ENCODE measurements at places on chromosomes 12 and 14.

DNA sequence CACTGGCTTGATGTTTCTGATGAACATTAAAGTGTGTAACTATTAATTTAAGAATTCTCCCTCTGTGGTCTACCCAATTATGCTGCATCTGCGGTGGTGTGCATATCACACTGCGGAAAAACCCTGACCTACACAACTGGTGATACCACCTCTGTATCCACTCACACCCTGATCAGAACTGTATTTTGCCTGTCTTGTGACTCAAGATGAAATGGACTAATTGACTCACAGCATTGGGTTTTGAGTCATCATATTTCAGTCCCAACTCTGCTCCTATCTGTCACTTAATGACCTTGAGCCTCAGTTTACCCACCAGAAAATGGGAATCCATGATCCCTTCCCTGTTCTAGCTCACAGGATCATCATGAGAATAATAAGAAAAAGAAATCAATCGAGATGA, 65.6 kb downstream of the NUAK1 start:
- DNase-seq: no peak

GRCh38 chr14:50237427-50237826, 6.0 kb upstream of the SOS2 start:
- DNase-seq: no peak

DNA sequence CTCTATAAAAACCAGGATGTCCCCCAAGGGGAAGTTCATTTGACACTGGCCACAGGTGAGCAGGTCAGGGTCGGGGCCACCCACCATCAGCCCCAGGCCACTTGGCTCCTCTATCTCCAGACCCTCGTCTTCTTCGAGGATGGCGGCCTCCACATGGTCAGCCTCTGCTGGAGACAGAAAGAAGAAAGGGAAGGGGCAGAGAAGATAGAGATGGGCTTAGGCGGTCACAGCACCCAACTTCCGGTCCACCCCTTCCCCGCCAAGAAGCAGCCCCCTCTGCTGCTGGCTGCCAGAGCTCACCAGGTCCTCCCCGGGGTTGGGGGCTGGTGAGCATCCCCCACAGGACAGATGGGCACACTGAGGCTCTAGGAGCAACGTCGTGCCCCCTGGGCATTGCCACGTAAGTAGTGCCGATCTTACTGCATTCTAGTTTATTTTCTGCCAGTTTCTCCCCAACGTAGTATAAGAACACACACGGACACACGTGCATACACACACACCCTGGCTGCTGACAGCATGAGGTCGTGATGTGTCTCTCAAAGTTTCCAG, 14.2 kb downstream of the BCL11B start:
- no peak for DNase-seq

- DNase-seq: no peak
Measured at GRCh38 chr12:70854881-70855568, 65.5 kb downstream of the PTPRR start.

GRCh38 chr14:102086972-102087761, at the start of gene HSP90AA1:
Gene HSP90AA1, minus strand, starts transcription at chr14:102087044. Its CDS starts 666 bp downstream, at chr14:102086378.
- DNase-seq: peak; percentile 79

GRCh38 chr12:68745376-68745903, 536 bp upstream of the SLC35E3 start:
- no peak for DNase-seq

- DNase-seq: no peak
Measured at GRCh38 chr12:12450043-12450471, 93.2 kb downstream of the BORCS5 start.

All from HCT116 (cell line).